Stimulated activated CD8-positive, alpha-beta memory T cell treated with anti-CD3 and anti-CD28 coated beads, Interleukin-15, amount 100 ng/mL, for 24 hours (primary cell): ENCODE measurements at places on chromosomes 11 and 22.

- DNase-seq: no peak
Observed at GRCh38 chr11:39641751-39642150, 1817.7 kb downstream of the LRRC4C start.

- no peak for DNase-seq
Observed at GRCh38 chr11:133154076-133154475, 378.2 kb downstream of the OPCML start.

DNA sequence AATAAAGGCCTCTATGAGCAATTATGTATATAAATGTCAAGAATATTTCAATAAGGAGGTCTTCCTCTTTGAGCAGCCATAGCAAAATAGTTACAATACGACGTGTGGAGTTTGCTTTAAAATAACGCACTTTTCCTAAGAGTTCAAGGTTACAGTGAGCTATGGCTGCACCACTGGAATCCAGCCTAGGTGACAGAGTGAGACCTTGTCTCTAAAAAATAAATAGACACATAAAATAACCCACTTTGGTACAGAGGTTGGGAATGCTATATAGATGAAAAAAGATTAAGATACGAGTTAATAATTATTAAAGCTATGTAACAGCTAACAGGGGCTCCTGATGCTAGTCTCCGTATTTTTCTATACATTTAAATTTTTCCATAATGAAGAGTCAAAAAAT, 12.6 kb downstream of the RAB6A start:
- no peak for DNase-seq

DNA sequence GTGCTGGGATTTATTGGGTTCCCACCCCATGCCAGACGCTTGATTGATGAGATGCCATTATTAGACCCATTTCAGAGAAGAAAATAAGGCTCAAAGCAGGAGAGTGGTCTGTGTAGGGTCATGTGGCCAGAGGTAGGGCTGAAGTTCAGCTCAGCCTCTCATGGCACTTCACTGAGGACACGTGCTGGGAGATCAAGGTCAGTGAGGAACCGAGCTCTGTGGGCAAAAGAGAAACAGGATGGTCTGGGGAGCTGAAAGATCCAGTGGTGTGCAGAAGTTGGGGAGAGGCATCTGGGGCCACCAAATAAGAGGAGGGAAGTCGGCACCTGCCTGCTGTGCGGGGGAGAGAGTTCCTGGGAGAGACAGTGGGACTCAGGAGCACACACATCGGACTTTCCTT, 19.6 kb downstream of the RHOD start:
- DNase-seq: no peak

DNA sequence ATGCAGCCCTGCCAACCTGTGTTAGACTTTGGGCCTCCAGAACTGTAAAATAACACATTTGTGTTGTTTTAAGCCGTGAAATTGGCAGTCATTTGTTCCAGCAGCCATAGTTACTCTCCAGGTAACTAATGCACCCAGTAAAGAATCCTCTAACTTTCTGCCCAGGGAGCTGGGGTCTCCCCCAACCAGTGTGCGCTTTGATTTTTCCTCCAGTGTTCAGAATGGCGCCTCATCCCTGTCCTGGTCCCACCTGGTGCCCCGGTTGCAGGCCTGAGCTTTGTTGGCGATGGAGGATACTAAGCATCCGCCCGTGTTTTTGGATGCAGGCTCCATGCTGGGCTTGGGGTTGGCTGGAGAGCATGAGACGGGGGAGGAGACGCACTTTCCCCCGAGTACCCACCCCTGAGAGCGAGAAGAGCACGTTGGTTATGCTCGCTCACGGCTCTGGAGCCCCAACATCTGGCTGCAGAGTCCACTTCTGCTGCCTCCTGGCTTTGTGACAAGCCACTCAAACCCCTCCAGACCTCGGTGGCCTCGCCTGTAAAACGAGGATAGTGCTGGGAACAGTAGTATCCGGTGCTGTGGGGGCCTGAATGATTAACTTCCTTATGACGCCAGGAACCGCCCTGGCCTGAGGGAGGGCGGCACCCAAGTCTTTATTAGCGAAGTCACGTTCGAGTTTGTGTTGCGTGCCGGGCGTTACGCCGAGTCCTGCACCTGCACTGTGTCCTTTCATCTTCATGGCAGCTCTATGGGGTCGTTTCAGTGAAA, 25.8 kb downstream of the MRGPRD start:
- no peak for DNase-seq
